Motor neuron (in vitro differentiated cells): ENCODE measurements at places on chromosomes 13 and 19. TPM values are rescaled to one million over a fixed set of nuclear protein-coding genes. Genes with fewer than 3 reads are reported as not detected.

Gene ZNF99
- total RNA-seq, result not detected in 2 replicates

Gene SLC1A5
- total RNA-seq, result 61.1 and 65.1 TPM in 2 replicates

Gene NEK3
- 26.4 and 28.0 TPM in 2 replicates for total RNA-seq

Gene NFKBIB
- total RNA-seq, result 10.6 and 11.9 TPM in 2 replicates

Gene MBD3L2
- total RNA-seq, result 0.62 and 1.1 TPM in 2 replicates

Gene GIPC3
- total RNA-seq, result 0.05 and 0.13 TPM in 2 replicates

Gene C5AR1
- total RNA-seq, result 3.7 and 4.1 TPM in 2 replicates

Gene P2RY11
- total RNA-seq, result 11.6 and 12.0 TPM in 2 replicates

Gene NCR1
- total RNA-seq, result not detected in 2 replicates

Gene C19orf73
- 3.7 and 3.9 TPM in 2 replicates for total RNA-seq

Gene C3
- total RNA-seq, result 2.8 and 3.3 TPM in 2 replicates

Gene HNRNPA1L2
- 7.2 and 8.1 TPM in 2 replicates for total RNA-seq

Gene ERVK3-1
- total RNA-seq, result 52.4 and 57.4 TPM in 2 replicates

Gene ATXN8OS
- 0.25 and 0.27 TPM in 2 replicates for total RNA-seq

Gene TMEM190
- 0.46 TPM in 1 of 2 replicates, not detected in the other for total RNA-seq

Gene NLRP4
- not detected in 2 replicates for total RNA-seq

Gene IL17D
- 8.7 and 8.8 TPM in 2 replicates for total RNA-seq

Gene NLRP11
- not detected in 2 replicates for total RNA-seq

Gene SPRYD7
- 12.2 and 13.3 TPM in 2 replicates for total RNA-seq

Gene SLC39A3
- 10.6 and 13.7 TPM in 2 replicates for total RNA-seq

Gene OXGR1
- 0.14 TPM in 1 of 2 replicates, not detected in the other for total RNA-seq

Gene VSTM1
- not detected in 2 replicates for total RNA-seq

Gene PNPLA6
- total RNA-seq, result 65.5 and 67.8 TPM in 2 replicates

Gene ZNF66
- 8.6 and 9.3 TPM in 2 replicates for total RNA-seq

Gene ATP7B
- 7.2 TPM in 2 replicates for total RNA-seq

Gene ZNF541
- total RNA-seq, result 0.04 and 0.09 TPM in 2 replicates

Gene GRK1
- total RNA-seq, result 0.26 and 0.38 TPM in 2 replicates

Gene CERS4
- 10.9 and 13.4 TPM in 2 replicates for total RNA-seq

Gene HS6ST3
- total RNA-seq, result 6.8 and 10.0 TPM in 2 replicates

Gene NCAN
- 16.8 and 17.5 TPM in 2 replicates for total RNA-seq

Gene MYBPC2
- not detected in 2 replicates for total RNA-seq

Gene TPTE2
- total RNA-seq, result 0.58 and 1.9 TPM in 2 replicates
